Heart right ventricle (tissue), 16 donors: ENCODE measurements at places on chromosomes 5 and 9.
A peak's percentile ranks its signal among the peaks of the same experiment; 100 is the strongest.

DNA sequence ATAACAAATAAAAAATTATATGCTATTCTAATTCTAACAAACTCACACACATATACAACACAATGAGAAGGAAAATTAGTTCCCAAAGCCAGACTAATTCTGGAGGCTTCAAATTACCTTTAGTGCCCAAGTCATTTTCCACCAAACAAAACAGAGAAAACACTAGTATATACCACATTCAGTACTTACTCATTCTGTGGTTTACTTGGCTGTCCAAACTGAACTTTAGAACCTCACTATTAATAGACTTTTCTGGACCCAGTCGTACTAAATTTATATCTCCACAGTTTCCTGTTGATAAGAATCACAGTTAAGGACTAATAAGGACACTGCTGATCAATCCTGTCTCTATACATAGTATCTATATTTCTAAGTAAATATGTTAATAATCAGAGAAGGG, 66.4 kb downstream of the SETX start:
- no peak for DNase-seq

GRCh38 chr5:937151-937924, 44.7 kb downstream of the TRIP13 start:
- no peak for DNase-seq

DNA sequence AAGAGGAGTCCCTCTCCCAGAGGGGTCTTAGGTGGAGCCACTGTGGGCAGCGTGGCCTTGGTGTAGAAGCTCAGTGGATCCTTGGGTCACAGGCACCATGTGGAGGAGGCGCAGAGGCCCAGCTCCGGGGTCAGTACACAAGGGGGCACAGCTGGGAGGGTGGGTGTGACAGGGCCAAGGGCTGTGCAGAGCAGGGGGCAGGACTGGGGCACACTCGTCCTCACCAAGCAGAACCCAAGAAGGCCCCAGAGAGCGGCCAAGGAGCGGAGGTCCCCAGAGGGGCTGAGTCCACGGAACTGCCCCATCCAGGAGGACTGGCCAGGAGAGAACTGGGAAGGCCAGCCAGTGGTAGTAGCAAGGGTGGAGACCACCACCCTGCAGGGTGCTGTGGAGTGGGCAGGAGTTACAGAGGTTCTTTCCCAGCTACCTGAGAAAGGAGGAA, 2.5 kb upstream of the LPCAT1 start:
- DNase-seq: no peak

- DNase-seq: no peak
Observed at GRCh38 chr5:160290751-160291150, 21.6 kb downstream of the CCNJL start.

- DNase-seq: no peak
Observed at GRCh38 chr5:98836175-98836574, 62.7 kb downstream of the RGMB start.

DNA sequence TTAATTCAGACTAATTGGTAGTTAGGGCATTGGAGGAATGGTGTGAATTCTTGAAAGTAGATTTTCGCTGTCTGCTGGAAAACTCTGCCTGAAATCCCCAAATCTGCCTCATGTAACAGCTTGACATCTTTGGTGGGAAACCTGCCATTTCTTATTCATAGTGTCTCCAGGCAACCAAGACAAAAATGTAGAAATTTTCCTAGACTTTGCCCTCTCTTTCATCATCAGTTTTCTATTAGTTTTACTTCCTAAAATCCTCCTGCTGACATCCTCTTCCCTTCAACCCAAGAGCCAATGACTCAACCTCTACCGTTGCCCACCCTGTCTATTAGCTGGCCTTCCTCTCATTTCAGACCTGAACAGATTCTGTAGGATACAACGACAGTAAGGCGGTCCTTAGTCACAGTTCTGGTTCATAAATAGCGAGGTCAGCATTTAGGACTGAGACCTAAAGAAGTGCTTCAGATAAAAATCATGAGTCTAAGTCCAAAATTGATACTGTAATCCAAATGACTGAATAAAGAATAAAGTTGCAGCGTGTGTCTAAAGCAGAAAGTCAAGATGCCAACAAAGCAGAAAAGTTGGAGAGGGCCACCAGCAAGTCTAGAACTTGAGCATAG, 133.9 kb downstream of the MUSK start:
- DNase-seq: no peak

- no peak for DNase-seq
Observed at GRCh38 chr5:152953788-152954483, 536.5 kb upstream of the GRIA1 start.

DNA sequence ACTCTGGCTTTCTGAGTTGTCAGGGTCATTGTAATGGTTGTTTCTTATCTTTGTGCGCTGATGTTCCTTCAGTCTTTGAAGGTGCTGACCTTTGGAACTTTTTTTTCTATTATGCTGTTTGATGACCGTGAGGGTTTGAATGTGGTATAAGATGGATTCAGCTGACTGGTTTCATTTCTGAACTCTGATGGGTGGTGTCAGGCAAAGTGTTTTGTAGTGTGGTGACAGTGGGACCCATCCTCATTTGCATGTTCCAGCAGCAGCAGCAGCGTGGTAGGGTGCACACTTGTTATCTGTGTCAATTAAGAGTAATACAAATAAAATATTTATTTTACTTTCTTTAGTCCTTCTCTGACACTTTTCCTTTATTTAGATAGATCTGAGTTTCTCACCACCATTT, 227.7 kb upstream of the PRR16 start:
- no peak for DNase-seq

DNA sequence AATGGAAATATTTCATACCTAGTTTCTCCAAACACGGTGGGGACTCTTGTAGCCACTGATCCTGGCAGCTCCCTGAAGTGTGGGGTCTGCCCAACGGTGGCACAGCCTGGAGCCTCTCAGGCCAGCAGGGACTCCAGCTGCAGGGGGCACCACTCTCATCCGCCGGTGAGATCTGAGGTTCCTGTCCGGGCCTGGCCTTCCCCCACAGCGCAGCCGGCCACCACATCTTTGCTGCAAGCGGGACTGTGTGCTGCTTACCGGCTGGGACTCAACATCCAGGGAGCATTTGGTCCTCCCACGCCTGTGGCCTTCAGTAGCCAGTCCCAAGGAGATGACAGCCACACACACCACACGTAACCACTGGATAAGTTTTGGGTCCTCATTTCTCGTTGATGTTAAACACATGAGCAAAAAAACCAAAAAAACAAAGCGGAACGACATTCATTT, 7.7 kb upstream of the NKX2-5 start:
- peak; percentile 46 for DNase-seq

- peak; percentile 34 for DNase-seq
Observed at GRCh38 chr5:37839407-37840052, at the start of gene GDNF. Gene GDNF (minus strand): TSS chr5:37840041. CDS start chr5:37834796, 5,245 bp downstream.

DNA sequence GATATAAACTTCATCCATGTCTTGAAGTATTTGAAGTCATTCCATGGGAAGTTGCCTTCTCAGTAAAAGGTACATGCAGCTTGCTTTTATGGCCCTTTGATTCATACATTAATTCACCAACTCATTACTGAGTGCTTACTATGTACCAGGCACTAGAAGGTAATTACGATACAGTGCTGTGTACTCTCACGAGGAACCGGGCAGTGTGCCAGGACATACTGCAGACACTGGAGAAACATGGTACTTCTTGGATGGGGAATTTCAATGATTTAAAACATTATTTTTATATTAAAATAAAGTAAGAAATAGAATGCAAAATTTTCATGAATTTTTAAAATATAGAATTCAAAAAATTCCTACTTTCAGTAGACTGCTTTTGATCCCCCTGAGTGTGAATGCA, 71.4 kb upstream of the WDR41 start:
- DNase-seq: no peak

DNA sequence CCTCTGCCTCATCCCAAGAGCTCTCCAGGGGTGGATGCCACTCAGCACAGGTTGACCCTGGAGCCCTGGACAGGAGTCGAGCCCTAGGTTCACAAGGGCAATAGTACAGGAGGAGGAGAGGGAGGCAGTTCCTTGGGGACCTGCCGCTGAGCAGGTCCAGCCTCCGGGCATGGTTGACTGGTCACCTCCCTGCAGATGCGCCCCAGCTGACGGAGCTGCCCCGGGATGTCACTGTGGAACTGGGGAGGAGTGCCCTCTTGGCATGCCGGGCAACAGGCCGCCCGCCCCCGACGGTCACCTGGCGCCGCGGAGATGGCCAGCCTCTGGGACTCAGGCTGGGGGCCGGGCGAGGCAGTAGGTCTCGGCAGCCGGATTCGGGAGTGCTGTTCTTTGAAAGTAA, 53.7 kb downstream of the HMCN2 start:
- no peak for DNase-seq
